ENCODE measurements at places on chromosomes 2 and 18.

DNA sequence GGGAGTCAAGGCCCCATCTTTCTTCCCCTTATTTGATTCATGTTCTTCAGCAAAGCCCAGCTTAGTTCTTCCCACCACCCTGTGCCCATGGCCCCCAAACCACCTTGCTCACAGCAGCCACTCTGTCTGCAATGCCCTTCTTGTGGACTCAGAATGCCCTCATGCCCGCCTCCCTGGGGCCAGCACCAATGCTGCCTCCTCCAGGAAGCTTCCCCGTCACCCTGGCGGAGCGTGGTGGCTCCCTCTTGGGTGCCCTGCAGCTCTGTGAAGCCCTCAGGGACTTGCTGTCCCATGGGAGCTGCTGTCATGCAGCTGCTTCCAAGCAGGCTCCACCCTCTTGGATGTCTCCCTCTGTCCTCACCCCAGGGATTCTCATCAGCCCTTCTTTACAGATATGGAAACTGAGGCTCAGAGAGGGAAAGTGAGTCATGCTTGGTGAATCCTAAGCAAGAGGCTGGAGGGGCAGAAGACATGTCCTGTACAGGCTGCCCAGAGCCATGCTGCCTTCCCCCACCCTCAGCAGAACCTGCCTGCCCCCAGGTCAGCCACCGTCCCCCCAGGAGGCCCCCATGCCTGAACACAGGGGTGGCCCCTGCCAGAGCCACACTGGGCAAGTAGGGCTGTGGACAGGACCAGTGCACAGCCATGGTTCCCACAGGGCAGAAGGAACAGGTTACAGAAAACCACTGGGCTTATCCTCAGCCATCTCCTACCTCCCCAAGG, 11.8 kb upstream of the DUSP2 start:
- DNase-seq, result no peak

GRCh38 chr18:43013486-43013885, 102.0 kb downstream of the RIT2 start:
- DNase-seq, result no peak

- no peak for DNase-seq
These were observed 60.2 kb upstream of the TXNDC2 start for GRCh38 chr18:9825571-9826073.

- DNase-seq, result no peak
These were observed 186.2 kb upstream of the GCFC2 start for GRCh38 chr2:75896779-75897366.

DNA sequence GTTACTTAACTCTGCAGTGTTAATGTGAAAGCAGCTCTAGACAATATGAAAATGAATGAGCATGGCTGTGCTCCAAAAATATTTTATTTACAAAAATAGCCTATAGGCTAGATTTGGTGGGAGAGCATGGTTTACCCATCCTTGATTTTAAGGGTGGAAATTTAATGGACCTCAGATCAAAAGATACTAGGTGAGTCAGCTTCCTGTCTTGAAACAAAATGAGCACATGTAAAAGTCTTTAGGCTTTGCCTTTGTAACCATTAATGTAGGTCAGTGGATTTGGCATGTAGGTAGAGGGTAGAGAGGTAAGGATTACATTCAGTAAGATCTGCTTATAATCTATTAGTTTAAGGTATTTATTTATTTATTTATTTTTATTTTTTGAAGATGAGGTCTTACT, 72.7 kb downstream of the GREB1L start:
- no peak for DNase-seq

- no peak for DNase-seq
These were observed 164.5 kb downstream of the PTH2R start for GRCh38 chr2:208570851-208571763.

DNA sequence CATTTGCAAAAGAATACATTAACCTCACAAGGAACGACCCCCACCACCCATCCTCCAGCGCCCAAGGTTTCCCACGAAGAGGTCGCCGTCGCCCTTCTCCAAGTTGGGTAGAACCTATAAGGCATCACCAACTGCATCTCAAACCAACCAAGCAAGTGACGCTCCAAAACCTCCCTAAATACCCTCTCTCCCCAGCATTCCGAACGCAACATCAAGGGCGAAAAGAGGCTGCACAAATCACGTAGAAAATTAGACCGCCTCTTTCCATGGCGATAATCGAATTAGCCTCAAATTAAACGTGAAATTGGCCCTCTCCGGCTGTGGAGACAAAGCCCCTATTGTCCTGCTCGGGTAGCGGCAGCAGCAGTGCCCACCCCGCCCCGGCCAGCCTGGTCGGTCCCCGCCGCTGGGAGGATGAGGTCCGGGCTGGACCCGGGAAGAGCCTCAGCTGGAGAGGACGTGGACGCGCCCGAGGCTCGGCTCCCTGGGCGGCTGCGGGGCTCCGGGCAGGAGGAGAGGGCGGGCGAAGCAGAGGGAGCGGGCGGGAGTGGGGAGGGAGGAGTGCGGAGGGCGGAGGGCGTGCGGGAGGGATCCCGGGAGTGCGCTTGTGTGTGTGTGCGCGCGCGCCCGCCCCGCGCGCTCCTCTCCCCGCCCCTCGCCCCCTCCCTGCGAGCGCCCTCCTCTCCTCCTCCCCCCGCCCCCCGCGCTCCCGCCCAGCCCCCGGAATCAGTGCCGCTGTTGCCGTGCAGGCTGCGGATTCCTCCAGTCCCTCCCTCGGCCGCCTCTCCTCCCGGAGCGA, at the start of gene SPTBN1:
SPTBN1 (plus strand) TSS at position 765 of the 799 bp plus-strand sequence. CDS start 70,092 bp downstream, outside the sequence.
- no peak for DNase-seq

- peak; percentile 17 for DNase-seq
These were observed 16.6 kb downstream of the MALT1 start for GRCh38 chr18:58687871-58688308.

DNA sequence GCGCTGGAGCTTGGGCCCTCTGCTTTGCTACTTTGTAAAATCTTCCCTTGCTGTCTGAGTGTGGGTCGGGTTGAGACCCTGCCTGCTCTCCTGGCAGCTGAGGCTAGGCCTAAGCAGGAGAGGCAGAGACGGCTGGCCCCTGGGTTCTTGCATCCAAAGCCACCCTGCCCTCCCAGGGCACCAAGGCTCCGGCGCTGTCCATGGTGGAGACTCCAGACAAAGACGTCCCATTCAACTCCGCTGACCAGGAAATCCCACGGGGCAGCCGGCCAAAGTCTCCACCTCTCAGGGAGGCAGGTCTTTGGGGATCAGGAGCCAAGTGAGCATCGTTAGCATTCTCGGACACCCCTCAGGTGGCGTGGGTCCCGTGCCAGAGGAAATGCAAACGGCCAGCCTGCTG, 2.6 kb upstream of the PRLH start:
- no peak for DNase-seq

GRCh38 chr2:168490946-168491605, 35.0 kb downstream of the CERS6 start:
- DNase-seq, result no peak

DNA sequence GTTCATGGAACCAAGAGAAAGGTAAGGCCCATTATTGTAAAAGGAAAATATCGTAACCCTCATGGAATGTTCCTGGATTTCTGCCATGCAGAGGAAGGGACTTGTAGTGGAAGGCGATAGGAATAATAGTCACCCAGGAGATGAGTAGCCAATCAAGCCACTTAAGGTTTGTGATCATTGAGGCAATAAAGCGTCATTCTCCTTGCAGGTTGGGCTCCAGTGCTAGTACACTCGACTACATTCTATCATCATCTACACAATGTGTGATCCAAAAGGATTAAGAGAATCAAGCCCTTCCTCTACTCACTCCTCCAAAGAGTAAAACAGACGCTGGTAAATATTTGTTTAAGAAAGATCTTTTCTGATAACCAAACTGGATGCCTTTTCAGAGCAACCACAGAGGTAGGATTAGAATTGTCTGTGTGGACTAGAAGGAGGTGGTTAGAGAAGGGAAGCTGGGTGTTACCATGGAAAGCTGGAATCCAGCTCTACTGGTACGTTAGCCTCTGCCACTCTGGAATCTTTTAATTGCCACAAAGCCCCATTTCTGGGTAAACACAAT, 245.7 kb downstream of the IKZF2 start:
- no peak for DNase-seq

DNA sequence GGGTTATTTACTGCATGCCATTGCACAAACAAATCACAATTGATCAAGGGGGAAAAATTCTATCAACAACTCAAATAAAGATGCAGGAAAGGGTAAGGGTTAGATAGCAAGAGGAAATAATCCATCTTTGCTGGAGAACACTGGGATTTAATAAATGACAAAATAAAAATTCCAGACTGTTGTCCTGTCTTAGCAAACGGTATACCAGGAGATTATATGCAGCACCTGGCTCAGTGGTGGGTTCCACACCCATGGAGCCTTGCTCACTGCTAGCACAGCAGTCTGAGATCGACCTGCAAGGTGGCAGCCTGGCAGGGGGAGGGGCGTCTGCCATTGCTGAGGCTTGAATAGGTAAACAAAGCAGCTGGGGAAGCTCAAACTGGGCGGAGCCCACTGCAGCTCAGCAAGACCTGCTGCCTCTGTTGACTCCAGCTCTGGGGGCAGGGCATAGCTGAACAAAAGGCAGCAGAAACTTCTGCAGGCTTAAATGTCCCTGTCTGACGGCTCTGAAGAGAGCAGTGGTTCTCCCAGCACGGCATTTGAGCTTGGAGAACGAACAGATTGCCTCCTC, 296.5 kb upstream of the THSD7B start:
- DNase-seq, result no peak

DNA sequence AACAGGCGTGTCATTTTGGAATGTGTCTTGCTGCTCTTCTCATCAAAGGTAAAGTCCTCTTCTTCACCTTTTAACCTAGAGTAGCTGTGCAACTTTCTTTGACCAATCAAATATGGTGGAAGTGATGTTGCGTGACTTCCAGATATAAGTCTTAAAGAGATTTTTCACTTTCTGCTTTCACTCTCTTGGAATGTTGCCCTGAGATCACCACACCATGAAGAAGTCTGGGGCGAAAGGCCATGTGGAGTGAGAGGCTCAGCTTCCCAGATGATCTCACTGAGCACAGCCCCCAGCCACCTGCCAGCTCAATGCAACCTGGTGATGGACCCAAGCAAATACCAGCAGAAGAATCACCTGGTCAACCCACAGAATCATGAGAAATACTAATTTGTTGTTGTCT, 7.1 kb upstream of the GALNT3 start:
- DNase-seq, result no peak

DNA sequence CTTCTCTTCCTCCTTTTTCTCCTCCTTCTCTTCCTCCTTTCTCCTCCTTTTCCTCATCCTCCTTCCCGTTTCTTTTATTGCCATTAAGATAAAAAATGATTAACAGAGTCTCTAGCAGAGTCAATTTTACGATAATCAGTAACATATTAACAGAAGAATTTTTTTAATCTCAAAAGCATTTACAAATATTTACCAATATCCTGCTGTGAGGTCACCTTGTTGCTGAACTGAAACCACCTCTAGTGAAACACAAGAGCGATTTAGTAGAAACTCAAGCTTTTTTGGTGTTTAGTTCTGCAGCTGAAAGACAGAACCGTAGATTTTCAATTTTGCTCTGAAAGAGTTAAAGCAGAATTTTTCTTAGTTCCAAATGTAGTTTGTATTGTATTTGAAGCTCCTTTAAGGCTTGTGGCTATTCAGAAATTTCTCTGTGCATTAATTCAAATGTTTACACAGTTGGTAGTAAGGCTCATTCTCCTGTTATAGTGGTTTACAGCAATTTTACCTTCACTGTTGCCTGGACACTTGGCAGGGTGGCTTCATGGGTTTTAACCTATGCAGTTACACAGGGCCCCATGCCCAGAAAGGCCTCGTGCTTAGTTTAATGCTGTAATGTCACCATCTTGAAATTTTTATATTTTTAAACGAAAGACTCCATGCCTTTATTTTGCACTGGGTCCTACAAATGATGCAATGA, 1106.6 kb upstream of the FAM98A start:
- DNase-seq, result no peak

DNA sequence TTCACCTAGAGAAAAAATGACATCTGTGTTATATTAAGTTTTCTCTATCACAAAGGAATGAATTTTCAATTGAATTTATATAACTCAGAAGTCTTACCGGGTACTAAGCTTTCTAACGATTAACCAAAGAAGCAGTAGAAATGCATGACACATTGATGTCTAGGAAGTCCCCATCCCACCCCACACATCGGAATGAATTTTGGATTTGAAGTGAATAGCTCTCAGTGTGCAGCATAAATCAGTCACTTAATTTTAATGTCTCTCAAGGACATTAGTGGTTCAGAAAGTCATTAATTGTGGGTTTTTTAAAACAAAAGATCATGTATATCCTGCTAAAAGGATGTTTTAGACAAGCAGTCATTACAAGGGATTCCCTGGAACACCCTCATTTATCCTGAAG, 141.4 kb upstream of the PIEZO2 start:
- DNase-seq, result no peak

- DNase-seq, result no peak
These were observed 105.9 kb downstream of the AGAP1 start for GRCh38 chr2:235599596-235600338.

DNA sequence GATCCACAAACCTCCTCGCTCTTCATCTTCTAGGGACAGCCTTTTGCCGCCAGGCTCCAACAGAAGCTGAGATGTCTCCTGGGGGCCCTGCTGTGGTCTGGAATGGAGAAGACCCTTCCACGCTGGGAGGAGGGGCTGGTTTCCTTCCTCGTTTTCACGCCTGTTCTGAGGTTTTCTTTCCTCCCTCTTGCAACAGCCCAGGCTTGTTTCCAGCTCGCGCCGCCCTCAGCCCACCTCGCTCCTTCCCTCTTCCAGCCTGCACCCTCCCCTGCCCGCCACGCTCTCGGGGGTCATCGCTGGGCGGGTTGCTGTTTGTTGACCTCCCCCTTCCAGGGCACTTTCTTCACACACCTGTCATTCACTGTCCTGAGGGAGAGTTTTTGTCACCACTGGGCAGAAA, 55.4 kb downstream of the VAPA start:
- no peak for DNase-seq

- DNase-seq, result no peak
These were observed 301.4 kb upstream of the SYT4 start for GRCh38 chr18:43578706-43579105.

GRCh38 chr2:64769392-64770044, 115.8 kb upstream of the SERTAD2 start:
- no peak for DNase-seq

DNA sequence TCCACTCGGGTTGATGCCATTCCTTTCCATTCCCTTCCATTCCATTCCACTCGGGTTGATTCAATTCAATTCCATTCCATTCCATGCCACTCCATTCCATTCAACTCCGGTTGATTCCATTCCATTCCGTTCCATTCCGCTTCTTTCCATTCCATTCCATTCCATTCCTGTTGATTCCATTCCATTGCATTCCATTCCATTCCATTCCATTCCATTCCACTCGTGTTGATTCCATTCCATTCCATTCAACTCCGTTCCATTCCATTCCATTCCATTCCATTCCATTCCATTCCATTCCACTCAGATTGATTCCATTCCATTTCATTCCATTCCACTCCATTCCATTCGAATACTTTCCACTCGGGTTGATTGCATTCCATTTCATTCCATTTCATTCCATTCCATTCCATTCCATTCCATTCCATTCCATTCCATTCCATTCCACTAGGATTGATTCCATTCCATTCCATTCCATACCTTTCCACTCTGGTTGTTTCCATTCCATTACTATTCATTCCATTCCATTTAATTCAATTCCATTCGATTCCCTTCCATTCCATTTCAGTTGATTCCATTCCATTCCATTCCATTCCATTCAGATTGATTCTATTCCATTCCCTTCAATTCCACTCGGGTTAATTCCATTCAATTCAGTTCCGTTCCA, 1141.8 kb downstream of the RPIA start:
- no peak for DNase-seq

- DNase-seq, result no peak
These were observed 638.6 kb upstream of the SLC39A10 start for GRCh38 chr2:195018462-195018861.

All from stimulated activated CD8-positive, alpha-beta memory T cell treated with anti-CD3 and anti-CD28 coated beads, Interleukin-4, amount 100 ng/mL, for 1 hour (primary cell).